Suppressor macrophage treated with lipopolysaccharide for 4 hours (primary cell): ENCODE measurements at places on chromosomes 3 and 15.
A peak's percentile ranks its signal among the peaks of the same experiment; 100 is the strongest.

DNA sequence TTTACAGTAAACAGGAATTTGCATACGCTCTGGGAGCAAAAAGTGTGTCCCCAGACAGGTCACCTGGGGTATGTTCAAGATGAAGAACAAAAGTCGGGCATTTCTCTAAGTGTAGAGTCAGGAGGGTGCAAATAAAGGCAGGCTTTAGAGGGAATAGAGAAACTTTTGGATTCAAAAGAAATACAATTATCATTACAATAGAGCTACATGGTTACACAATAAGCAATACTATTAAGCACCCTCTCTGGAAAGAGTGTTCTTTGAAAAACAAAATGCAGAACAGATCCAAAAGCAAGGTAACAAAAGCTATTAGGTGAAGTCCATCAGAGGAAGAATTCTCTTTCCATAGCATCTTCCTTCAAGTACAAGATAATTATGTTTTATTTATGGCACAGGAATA is 679.7 kb downstream of the FHIT start:
- DNase-seq = no peak

GRCh38 chr3:197752107-197752506 is 2.4 kb downstream of the FYTTD1 start:
- DNase-seq = no peak

DNA sequence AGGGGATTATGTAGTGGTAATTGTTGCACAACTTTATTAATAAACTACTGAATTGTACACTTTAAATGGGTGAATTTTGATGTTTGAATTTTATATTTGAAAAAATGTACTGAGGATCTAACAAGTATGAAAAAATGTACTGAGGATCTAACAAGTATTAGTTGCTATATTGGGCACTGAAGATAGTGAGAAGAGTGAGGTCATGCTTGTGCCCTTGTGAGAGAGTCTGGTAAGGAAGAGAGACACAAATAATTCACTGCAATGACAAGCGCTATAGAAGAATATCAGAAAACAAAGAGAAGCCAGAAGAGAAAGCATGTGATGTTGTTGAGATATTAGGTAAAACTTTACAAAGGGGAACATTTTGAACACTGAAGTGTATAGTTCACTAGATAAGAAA is 137.6 kb downstream of the DTWD1 start:
- DNase-seq = no peak

- no peak for DNase-seq
These were observed 12.5 kb upstream of the SKIL start for GRCh38 chr3:170344971-170345370.

GRCh38 chr3:152176241-152176640 is 92.5 kb upstream of the MBNL1 start:
- no peak for DNase-seq

- peak; percentile 26 for DNase-seq
These were observed 5.7 kb downstream of the EXOSC7 start for GRCh38 chr3:44981751-44982150.

- DNase-seq = no peak
These were observed 126.9 kb downstream of the IQCH start for GRCh38 chr15:67381416-67382045.

DNA sequence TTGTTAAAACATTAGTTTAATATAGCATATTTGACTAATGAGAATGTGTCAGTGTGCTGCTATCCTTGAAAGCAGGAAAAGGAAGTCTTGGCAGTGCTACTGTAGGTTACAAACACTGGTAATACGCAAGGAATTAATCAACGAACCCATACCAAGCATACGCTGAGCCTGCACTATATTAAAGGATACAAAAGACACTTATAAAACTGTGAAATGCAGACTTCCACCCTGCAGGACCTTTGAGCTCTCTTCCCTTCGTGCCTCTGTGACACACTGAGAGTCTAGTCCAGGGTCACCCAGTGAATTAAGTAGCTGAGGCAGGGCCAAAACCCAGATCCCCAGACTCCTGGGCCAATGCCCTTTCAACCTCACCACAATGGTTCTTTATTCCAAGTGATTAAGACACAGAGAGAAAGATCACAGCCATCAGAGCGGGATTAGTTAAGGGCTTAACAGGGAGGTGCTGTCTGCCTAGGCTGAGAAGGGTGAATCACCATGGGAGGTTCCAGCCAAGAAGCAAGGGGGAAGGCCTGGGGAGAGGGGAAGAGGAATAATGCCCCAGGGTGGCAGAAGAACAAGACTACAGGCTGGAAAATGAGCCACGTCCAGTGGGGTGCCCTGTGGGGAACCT is 6.8 kb downstream of the ANXA2 start:
- DNase-seq = peak; percentile 84

DNA sequence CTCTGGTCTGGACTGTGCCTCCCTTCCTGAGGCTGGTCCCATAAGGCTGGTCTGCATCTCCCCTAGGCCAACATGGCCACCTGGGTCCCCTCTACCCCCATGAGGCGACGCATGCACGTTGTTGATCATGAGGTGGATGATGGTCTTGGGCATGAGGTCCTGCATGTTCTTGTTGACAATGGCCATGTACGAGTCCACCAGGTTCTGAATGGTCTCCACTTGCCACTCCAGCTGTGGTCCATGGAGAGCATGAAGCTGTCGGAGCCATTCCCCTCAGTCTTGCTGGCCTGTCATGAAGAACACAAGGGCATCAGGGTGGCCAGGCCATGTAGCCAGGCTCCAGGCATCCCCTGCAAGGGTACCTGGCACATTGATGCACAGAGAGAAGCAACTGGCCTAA is 27.1 kb upstream of the CSPG4 start:
- DNase-seq = no peak

DNA sequence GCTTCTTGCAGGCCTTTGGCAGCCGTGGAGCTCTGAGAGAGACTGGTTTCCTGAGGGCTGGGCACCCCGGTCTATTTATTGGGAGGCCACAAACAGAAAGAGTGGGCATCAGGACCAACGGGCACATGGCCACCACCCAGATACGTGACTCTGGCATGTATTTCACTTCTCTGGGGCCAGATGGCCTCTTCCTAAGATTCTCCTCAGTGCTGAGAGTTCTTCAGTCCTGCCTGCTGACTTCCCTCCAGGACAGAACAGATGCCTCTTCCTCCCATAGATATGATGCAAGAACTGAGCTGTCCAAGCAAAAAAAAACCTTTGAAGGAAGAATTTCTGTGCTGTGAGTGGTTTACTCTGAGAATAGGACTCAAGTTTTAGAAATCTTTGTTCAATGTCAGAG is 107.7 kb downstream of the IGF2BP2 start:
- peak; percentile 49 for DNase-seq

DNA sequence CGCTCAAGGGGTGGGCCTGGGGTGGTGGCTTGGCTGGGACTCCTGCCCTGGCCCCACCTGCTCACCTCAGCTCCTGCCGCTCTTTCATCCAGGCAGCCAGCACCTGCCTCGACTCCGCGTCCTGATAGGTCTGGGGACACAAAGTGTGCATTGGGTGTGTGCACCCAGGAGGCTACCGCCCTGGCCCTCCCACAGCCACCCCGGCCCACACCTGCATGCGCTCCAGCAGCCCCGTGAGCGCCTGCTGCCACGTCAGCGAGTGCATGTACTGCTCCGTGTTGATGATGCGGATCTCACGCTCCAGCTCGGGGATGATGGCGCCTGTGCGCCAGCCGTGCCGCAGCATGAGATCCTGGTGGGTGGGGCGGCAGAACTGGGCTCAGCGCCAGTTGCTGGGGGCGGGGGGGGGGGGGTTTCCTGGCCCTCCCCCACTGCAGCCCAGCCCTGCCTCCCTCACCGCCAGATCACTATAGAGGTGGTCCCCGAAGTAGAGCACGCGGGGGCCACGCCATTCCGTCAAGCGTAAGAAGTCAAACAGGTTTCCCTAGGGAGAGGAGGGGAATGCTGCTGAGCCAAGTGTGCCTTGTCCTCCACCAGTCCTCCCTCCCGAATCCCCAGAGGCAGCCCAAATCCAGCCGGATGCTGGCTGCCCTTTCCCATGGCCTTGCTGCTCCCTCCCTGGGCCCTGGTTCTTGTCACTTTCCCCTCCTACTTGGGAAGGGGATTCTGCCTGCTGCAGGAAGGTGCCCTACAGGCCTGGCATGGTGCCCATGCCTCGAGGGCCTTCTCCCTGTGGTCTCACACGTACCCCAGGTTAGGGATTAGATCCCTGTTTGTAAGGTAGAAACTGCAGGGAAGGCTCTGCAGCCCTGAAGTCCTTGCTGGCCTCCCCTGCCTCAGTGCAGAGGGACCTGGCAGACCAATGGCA is 8.6 kb downstream of the NT5DC2 start:
- no peak for DNase-seq

- peak; percentile 82 for DNase-seq
These were observed 593.4 kb upstream of the TGFBR2 start for GRCh38 chr3:30012941-30013543.

DNA sequence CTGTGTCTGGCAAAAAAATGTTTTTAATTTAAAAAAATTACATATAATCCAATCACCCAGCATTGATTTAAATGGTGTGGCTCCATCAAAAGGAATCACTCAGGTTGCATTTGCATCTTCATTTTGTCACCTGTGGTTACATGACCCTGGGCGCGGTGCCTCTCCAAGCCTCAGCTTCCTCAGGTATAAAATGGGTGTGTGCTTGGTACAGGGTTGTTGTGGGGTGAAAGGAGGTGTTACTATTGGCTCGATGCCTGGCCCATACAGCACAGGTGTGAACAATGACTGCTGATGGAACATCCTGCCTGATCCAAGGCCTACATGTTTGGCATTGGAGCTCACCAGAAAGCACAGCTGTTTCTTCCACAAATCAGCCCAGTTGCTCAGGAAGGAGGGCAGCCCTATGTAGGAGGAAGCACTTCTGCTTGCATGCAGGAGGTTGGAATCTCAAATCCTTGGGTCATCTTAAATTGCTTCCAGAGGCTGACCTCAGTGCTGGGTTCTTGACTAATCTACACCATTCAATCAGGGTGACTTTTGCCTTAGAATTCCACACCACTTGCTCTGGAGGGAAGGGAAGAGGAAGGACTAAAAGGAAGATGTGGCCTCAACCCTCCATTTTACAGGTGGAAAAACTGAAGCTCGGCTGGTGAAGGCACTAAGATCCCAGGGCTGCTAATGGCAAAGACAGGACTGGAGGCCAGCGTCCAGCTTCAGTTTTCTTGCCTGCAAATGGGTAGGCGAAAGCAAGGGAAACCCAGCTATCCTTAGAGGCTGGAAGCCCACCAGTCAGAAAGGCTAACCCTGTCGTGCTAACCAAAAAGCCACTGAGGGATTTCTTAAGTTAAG is 31.7 kb downstream of the BHLHE40 start:
- peak; percentile 70 for DNase-seq

DNA sequence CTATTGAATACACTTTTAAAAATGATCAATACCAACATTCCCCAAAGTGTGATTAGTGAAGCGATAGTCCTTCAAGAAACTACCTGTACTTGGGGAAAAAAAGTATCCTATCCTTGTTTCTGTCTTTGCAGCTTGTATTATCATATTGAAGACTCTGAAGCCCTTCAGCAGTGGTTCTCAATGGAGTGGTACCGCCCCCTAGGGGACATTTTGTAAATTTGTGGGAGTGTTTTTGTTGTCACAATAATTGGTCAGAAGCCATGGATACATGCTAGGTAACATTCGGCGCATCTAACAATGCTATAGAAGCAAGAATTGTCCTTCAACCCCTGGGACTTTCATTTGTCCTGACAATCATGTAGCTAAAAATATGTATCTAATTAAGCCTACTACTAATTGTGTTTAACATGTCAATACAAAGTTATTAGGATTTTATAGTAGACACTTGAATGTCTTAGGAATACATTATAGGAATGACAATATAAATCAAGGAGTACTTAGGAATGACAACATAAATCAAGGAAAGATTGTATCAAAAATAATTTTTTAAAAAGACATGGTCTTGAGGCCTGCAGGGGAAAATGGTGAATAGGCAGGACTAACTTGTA is 53.7 kb downstream of the NMD3 start:
- DNase-seq = peak; percentile 65

- DNase-seq = no peak
These were observed 191.1 kb downstream of the PLCH1 start for GRCh38 chr3:155553780-155554179.

DNA sequence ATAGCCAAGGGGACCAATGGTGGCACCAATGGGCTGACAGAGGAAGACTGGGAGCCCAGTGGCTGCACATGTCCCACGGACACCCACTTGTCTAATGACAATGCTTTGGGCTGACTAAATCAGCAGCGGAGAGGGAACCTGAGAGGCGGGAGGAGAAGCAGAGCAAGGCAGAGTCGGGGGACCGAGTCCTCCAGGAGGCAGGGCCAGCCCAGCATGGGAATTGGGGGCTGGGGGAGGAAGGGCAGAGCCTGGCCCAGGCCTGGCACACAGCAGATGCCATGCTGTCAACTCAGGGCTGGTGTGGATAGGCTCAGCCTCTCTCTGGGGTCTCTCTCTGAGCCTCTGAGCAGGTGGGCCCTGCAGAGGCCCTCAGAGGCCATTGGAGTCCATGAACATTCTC is 78.4 kb upstream of the KLF13 start:
- no peak for DNase-seq

- DNase-seq = no peak
These were observed 111.3 kb downstream of the GBE1 start for GRCh38 chr3:81650187-81650586.

GRCh38 chr15:50593761-50594160 is 47.3 kb upstream of the USP50 start:
- DNase-seq = no peak

DNA sequence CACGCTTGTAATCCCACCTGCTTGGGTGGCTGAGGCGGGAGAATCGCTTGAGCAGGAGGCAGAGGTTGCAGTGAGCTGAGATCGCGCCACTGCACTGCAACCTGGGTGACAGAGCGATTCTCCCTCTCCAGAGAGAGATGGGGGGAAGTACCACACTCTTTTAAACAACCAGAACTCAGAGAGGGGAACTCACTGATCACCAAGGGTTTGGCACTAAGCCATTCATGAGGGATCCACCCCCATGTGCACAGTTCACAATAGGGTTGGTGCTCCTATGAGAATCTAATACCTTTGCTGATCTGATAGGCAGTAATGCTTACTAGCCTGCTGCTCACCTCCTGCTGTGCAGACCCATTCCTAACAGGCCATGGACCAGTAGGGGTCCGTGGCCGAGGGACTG is 51.6 kb downstream of the QTRT2 start:
- no peak for DNase-seq

DNA sequence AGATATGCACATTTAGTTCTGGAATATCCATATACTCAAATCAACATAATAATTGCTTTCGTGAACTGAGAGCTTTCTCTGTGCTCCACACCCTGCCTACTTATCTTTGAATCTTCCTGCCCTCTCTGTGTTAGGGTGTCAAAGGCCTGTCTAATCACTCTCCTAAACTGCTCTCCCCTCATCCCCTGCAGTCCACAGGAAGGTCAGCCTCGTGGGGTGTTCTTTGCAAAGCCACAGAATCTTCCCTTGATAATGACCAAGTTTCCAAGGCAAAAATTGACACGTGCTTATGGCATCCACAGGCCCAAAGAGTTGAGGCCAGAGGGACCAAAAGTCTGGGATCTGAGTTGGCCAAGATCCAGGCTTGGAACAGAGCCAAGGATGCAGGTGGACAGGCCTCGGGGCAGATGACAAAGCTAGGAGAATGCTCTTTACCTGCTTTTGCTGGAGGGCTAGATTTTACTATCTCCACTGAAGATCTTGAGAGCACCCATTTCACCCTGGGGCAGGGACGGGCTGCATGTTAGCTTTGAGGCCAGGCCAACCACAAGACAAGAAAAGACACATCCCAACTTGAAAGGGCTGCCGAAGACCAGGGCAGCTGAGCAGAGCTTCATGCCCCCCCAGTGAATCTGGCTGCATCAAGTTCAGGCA is 20.4 kb downstream of the BHLHE40 start:
- no peak for DNase-seq

- DNase-seq = no peak
These were observed 12.2 kb downstream of the CAV3 start for GRCh38 chr3:8745619-8746370.
